ENCODE measurements at places on chromosomes 1 and 21. TPM values are rescaled to one million over a fixed set of nuclear protein-coding genes. Genes with fewer than 3 reads are reported as not detected.

C1orf50 gene
- 7.2 TPM for total RNA-seq

DNA sequence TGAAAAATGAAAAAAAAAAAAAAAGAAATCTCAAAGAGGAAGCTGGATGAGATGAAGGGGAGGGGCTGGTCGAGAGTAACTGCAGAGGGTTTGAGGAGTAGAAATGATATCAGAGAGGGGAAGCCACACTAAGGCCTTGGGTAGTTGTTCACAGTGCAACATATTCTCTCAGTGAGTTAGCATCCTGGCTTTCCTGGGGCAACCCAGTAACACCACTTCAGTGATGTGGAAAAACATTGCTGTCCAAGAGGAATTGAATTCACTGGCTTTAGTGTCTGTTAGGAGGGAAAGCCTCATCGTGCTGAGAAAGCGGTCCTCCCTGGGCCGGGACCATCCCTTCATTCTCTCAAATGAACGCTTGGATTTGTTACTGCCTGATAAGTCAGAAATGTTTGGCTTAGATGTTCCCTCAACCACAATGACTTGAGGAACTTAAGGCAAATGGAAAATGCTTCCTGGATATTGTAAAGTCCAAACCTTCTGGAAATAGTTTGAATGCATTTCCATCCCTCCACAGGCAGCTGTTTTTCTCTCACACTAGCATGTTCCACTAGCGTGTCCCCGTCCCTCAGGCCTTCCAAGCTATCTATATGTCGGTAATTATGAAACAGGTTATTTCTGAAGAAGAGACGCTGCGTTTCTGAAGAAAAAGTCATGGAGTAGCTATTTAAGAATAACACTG, 12.2 kb downstream of the TGFB2 start:
- H3K4me1 ChIP-seq, result peaks cover 4% of the 10 kb centered on the region
- no peak overlapping the region for H3K4me3 ChIP-seq
- peaks cover 19% of the 10 kb centered on the region for H3K27me3 ChIP-seq
- no peaks in the 10 kb centered on the region for H3K36me3 ChIP-seq
- DNase-seq, result no peak

DNA sequence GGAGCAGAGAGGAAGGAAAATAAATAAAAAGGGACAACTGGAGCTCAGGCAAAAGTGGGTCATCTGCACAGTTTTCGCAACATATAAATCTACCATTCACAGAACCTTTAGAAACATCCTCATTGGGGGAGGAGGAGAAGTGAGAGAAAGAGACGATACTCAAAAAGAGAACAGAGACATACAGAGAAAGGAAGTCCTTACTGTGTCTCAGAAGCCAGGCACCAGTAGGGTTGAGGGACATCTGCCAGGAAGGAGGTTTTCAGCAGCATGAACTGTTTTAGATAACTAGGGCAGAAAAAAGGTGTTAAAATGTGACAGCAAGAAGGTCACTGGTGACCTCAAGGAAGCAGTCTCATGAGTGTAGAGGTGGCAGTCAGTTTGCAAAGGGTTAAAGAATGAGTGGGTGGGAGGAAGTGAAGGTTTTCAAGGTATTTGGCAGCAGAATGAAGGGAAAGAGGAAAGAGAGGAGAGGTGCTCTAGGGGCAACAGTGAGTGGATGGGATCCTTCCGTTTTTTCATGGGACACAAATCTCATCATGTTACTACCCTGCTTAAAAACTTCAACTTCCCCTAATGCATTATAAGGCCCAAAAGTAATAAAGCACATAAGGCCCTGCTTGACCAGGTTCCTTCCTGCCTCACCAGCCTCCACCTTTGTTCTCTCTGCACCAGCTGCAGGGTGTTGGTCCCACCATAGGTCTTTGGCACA, 9.5 kb downstream of the JAK1 start:
- peaks cover 57% of the 10 kb centered on the region for H3K4me1 ChIP-seq
- no peak overlapping the region for H3K27ac ChIP-seq
- H3K4me3 ChIP-seq, result no peak overlapping the region
- H3K27me3 ChIP-seq, result no peaks in the 10 kb centered on the region
- DNase-seq, result peak; percentile 57

GRCh38 chr1:76463849-76464248, 389.3 kb downstream of the ST6GALNAC3 start:
- H3K4me1 ChIP-seq, result peaks cover 14% of the 10 kb centered on the region
- no peak overlapping the region for H3K4me3 ChIP-seq
- H3K36me3 ChIP-seq, result no peaks in the 10 kb centered on the region
- H3K27me3 ChIP-seq, result no peaks in the 10 kb centered on the region

GRCh38 chr21:29436143-29436542, 137.4 kb downstream of the BACH1 start:
- H3K27ac ChIP-seq, result peak overlapping the region; percentile 85
- H3K4me1 ChIP-seq, result peaks cover 31% of the 10 kb centered on the region
- DNase-seq, result peak; percentile 33
- H3K27me3 ChIP-seq, result no peaks in the 10 kb centered on the region
- H3K36me3 ChIP-seq, result peaks cover 26% of the 10 kb centered on the region
- peak overlapping the region; percentile 77 for H3K4me3 ChIP-seq

DNA sequence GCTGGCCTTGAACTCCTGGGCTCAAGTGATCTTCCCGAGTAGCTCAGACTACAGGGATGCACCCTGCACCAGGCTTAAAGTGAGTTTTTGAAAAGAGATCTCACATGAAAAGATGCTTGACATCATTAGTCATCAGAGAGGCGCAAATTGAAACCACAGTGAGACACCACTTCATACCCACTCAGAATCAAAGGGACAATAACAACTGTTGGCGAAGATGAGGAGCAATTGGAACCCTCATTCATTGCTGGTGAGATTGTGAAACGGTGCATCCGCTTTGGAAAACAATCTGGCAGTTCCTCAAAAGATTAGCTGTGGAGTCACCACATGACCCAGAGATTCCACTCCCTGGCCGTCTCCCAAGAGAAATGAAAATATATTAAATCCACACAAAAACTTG, 122.3 kb downstream of the PGBD5 start:
- peaks cover 22% of the 10 kb centered on the region for H3K4me1 ChIP-seq
- H3K27me3 ChIP-seq, result no peaks in the 10 kb centered on the region
- H3K4me3 ChIP-seq, result no peak overlapping the region

GRCh38 chr1:102919659-102920058, 188.7 kb downstream of the COL11A1 start:
- H3K27me3 ChIP-seq, result no peaks in the 10 kb centered on the region
- DNase-seq, result no peak
- H3K4me1 ChIP-seq, result no peaks in the 10 kb centered on the region
- no peak overlapping the region for H3K27ac ChIP-seq
- H3K36me3 ChIP-seq, result no peaks in the 10 kb centered on the region

NR5A2 gene
- total RNA-seq, result 0.06 TPM

SPRR2F gene
- not detected for total RNA-seq

- no peak overlapping the region for H3K4me3 ChIP-seq
- H3K27ac ChIP-seq, result no peak overlapping the region
- peaks cover 12% of the 10 kb centered on the region for H3K36me3 ChIP-seq
- H3K27me3 ChIP-seq, result no peaks in the 10 kb centered on the region
- H3K4me1 ChIP-seq, result peaks cover 16% of the 10 kb centered on the region
Observed at GRCh38 chr1:173954179-173954578, 37.1 kb upstream of the SERPINC1 start.

PDE4DIP gene
- total RNA-seq, result 19.8 TPM

- H3K27ac ChIP-seq, result no peak overlapping the region
- H3K36me3 ChIP-seq, result no peaks in the 10 kb centered on the region
- H3K4me1 ChIP-seq, result no peaks in the 10 kb centered on the region
- H3K4me3 ChIP-seq, result no peak overlapping the region
Observed at GRCh38 chr21:39564200-39564599, 48.5 kb upstream of the B3GALT5 start.

- DNase-seq, result no peak
- H3K4me1 ChIP-seq, result peaks cover 4% of the 10 kb centered on the region
- no peaks in the 10 kb centered on the region for H3K27me3 ChIP-seq
- no peak overlapping the region for H3K4me3 ChIP-seq
- no peak overlapping the region for H3K27ac ChIP-seq
Observed at GRCh38 chr1:201655910-201656309, 117.0 kb downstream of the NAV1 start.

- DNase-seq, result no peak
- no peaks in the 10 kb centered on the region for H3K36me3 ChIP-seq
- peaks cover 4% of the 10 kb centered on the region for H3K27me3 ChIP-seq
- H3K4me1 ChIP-seq, result peaks cover 10% of the 10 kb centered on the region
- H3K4me3 ChIP-seq, result no peak overlapping the region
Observed at GRCh38 chr1:153688276-153688675, 9.8 kb downstream of the NPR1 start.

DNA sequence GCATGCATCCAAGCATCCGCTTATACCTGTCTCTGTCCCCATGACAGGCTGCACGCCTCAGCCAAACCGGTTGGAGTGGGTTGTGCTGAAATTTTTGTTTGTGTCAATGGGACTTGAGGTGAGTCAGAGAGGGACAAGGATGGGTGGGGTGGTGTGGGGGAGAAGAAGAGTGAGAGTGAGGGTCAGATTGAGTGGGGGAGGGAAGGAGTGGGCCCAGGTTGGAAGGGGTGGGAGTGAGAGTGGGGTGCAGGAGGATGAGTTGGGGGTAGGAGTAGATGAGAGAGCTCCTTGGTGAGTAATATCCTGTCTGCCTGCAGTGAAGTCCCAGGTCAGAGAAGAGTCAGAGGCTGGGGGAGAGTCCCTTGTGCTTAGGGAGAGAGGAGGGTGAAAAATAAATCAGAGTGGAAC, 3.3 kb upstream of the NECTIN4 start:
- no peaks in the 10 kb centered on the region for H3K36me3 ChIP-seq
- H3K27me3 ChIP-seq, result no peaks in the 10 kb centered on the region
- H3K4me3 ChIP-seq, result no peak overlapping the region
- peak; percentile 58 for DNase-seq
- peaks cover 64% of the 10 kb centered on the region for H3K4me1 ChIP-seq

CD247 gene
- 166 TPM for total RNA-seq

NEXN gene
- 2.5 TPM for total RNA-seq

IGSF3 gene
- 0.70 TPM for total RNA-seq

- no peaks in the 10 kb centered on the region for H3K36me3 ChIP-seq
- no peak overlapping the region for H3K27ac ChIP-seq
- H3K4me1 ChIP-seq, result peaks cover 3% of the 10 kb centered on the region
- H3K27me3 ChIP-seq, result peaks cover 11% of the 10 kb centered on the region
- H3K4me3 ChIP-seq, result no peak overlapping the region
Observed at GRCh38 chr1:54950006-54950368, 30.4 kb upstream of the TMEM61 start.

DNA sequence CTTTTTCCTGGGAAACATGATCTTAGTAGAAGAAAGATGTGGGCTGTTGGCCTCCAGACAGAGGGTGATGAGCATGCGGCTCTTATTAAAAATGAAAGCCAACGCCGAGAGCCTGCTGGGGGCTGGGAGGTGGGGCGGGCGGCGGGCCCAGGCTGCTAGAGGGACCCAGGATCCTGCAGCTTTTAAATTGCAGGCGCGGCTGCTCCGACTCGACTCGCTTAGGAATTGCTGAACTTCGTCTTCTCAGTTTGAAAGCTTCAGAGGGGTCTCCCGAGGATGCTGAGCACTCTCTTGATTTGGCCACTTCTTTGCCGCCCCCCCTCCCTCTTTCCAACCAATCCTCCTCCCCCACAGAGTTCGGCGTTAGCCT, 1.2 kb downstream of the AGPAT3 start:
- H3K27ac ChIP-seq, result peak overlapping the region; percentile 85
- peak overlapping the region; percentile 79 for H3K4me3 ChIP-seq
- peaks cover 41% of the 10 kb centered on the region for H3K4me1 ChIP-seq
- DNase-seq, result peak; percentile 50

ARL8A gene
- total RNA-seq, result 23.4 TPM

C1QTNF12 gene
- 3.8 TPM for total RNA-seq

DNA sequence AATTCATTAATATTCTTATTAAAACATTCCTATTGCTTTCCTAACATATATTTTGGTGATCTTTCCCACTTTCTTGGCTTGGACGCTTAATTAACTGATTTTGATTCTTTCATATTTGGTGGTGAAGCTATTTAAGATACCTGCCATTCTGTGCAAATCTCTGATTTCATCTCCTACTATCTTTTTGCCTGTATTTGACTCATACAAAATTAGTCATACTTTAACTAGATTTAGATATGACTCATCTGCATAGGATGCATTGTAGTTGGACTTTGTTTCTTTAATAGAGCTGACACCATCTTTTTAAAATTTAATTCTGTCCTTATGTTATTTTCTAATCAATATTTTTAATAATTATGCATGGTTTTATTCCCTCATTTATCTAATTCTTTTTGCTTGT, 93.8 kb upstream of the PLPPR4 start:
- peaks cover 11% of the 10 kb centered on the region for H3K27me3 ChIP-seq
- no peak overlapping the region for H3K27ac ChIP-seq
- H3K4me3 ChIP-seq, result no peak overlapping the region
- H3K36me3 ChIP-seq, result no peaks in the 10 kb centered on the region

CCDC185 gene
- not detected for total RNA-seq

- DNase-seq, result no peak
- no peak overlapping the region for H3K27ac ChIP-seq
- H3K4me3 ChIP-seq, result no peak overlapping the region
- peaks cover 53% of the 10 kb centered on the region for H3K27me3 ChIP-seq
- H3K36me3 ChIP-seq, result no peaks in the 10 kb centered on the region
- no peaks in the 10 kb centered on the region for H3K4me1 ChIP-seq
Observed at GRCh38 chr1:24216276-24217074, 29.4 kb upstream of the IFNLR1 start.
